CD4-positive, alpha-beta T cell treated with Interleukin-12 subunit alpha and Interleukin-12 subunit beta, for 1 hour (primary cell): ENCODE measurements at places on chromosomes 2 and 18.
A peak's percentile ranks its signal among the peaks of the same experiment; 100 is the strongest.

- DNase-seq, result no peak
Observed at GRCh38 chr18:63440219-63440618, 17.9 kb upstream of the VPS4B start.

DNA sequence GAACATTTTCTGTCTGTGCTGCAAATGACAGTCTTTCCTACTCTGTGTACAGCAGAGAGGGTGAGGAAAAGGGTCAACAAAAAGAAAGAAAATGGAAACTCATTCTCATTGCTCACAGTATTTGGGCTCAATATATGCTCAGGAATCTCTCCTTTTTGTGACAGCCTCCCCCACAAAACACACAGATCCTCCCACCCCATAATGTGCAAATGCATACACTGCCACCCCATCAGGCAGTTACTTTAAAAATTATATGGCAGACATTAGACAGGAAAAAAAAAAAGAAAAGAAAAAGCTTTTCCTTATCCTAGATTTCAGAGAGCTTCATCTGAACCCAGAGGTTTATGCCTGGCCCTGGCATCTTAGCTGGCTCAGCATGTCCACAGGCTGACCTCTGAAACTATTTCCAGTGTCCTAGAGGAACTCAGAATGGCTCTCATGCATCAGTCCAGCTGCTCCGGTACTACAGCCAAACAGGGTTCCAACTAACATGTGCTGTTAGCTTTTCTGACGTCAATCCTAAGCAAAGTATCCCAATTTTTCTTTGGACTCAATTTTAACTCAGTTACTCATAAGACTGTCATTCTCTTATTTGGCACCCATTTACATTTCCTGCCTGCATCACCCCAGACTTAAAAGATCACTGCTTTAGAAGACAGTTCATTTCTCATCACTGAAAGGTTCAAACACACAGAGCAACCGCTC lies 105.9 kb downstream of the RBMS1 start:
- no peak for DNase-seq

DNA sequence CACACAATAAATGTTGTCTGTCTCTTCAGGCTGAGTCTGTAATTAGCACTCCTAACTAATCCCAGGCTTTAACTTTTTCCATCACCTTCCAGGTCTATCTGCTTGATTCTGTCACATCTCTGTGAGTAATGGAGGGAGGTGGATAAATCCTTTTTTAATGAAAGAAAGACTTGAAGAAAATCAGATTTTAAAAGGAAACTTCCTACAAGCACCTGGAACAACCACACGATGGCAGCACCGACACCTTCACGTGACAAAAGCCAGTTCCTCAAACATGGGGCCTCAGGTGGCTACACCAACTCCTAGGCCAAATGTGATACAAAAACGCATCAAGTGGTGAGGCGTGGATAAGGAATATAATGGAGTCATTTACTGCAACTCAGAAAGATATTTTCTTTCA lies 41.8 kb downstream of the TGFBRAP1 start:
- peak; percentile 19 for DNase-seq

GRCh38 chr2:33111002-33111446 lies 164.3 kb downstream of the LTBP1 start:
- DNase-seq, result no peak

- DNase-seq, result no peak
Observed at GRCh38 chr2:21396252-21396651, 272.5 kb downstream of the TDRD15 start.

GRCh38 chr2:206713746-206714145 lies 4.5 kb downstream of the DYTN start:
- no peak for DNase-seq

DNA sequence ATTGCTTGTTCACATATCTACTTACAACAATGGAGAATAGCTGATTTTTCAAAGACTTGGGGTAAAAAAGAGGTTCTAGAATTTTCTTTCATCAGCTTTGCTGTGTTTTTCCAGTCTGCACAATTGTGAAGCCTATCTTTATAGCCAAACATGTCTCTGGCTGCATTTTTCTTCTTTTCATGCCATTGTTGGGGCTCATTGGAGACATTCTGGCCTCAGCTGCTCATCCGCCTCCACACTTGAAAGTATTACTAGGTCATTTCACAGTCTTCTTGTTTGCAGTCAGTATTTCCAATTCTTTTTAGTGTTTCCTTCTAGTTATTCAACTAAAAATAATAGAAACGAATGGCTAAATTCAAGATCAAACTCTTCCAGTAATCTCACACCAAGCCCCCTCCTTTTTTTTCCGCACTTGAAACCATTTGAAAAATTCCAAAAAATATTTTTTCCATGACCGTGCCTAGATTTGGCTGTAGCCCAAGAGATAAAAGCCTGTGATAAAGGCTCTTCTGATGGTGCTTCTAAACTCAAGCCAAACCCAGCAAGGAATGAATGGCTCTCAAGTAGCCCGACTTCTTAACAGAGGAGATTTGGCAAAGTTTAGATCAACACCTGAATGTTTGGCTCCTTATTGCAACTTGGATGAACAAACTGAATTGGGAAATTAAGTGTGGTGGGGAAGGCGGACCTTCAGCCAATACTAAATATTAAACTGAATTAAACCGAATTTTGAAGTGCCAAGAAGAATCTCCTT lies 103.4 kb downstream of the NRP2 start:
- DNase-seq, result no peak

- DNase-seq, result no peak
Observed at GRCh38 chr18:50133526-50133925, 61.4 kb downstream of the MYO5B start.

DNA sequence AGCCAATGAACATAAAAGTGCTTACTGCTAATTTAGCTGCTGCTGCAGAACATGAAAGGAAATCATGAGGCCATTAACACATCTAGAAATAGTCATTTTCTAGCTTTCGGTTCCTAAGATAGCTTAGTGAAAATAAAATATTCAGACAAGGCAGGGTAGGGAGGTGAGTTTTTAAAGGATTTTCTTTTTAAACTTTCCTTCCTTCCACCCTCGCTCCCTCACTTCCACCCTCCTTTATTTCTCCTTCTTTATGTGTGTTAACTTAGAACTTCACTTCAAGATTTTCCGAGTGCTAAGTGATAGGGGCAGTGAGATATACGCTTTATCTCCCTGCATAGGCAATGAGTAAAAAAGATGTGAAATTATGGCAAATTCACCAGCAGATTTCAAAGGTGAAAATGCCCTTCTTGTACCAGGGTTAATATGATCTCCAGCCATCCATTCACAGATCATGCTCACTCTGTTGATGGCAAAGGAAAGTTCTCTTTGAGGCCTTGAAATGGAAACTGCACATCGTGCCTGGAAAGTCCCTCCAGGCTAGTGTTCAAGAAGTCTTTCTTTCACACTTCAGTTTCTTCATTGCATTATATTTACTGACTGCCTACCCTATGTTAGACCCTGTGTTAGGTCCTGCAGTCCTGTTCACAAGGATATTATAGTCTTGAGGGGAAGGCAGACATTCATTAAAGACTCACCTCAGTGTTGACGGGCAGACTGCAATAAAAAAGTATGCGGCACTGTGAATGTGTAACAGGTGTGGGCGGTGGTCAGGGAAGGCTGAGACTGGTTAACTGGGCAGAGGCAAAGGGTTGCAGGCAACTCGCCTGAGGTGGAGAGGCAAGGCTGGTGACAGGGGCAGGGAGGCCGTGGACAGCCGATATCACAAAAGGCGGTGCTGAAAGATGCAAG lies 200.8 kb downstream of the PLCL1 start:
- DNase-seq, result peak; percentile 38

GRCh38 chr2:64617631-64618151 lies 36.0 kb downstream of the SERTAD2 start:
- DNase-seq, result no peak

GRCh38 chr2:72011791-72012190 lies 135.9 kb downstream of the CYP26B1 start:
- no peak for DNase-seq

DNA sequence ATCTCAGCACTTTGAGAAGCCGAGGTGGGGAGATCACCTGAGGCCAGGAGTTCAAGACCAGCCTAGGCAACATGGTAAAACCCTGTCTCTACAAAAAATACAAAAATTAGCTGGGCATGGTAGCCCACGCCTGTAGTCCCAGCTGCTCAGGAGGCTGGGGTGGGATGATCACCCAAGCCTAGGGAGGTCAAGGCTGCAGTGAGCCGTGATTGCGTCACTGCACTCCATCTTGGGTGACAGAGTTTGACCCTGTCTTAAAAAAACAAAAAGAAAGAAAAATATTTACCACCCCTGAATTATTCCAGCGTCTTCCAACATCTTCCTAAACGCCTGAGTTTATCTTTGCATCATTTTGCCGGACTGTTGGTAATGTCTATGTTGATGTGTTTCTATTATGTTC lies 6.2 kb upstream of the IGFBP5 start:
- DNase-seq, result no peak

- DNase-seq, result no peak
Observed at GRCh38 chr2:67320861-67321587, 76.1 kb upstream of the ETAA1 start.

DNA sequence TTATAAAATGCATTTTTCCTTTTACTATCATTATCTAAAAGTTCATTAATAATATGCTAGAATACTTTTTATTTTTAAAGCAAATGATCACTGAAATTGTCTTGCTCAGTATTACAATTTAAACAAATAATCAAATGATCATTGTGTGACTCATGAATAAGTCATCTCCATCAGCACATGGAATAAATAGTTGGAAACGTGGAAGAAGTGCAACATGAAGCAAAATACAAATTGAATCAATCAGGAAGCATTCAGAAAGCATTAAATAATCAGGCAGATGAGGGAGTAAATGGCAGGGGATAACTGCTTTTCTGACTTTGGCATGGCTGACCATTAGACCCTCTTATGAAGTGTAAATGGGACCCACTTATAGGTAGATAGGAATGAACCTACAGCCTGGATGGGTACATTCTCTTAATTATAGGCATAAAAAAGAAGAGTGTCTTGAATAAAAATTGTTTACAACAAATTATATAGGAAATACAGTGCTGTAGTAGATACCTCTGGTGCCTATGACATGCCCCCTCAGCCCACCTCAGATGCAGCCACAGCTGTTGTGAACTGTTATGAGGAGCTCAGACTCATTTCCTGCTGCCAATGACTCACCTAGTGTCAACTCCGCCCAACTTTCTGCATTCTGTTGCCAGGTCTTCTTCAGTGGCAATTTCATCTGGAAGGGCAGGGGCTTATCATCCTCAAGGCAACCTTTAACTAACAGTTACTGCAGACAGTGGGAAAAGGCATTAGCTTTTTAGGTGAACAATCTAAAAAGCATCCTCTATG lies 936.0 kb downstream of the TRIB2 start:
- DNase-seq, result no peak

DNA sequence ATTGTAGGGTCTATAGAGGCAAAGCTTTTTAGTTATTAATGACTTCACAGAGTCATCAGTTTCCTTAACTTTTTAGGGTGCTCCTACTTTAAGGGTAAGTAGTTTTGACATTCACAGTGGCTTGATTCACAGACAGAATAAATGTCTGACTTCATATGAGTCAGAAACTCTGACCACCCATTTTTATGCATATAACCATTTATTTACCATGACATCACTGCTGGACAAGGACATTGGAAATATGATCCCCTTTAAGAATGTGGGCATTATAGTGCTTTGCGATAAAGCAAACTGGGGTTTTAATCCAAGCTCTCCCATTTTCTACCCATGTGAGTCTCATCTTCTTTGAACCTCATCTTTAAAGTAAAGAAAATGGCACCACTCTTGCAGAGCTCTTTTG lies 162.0 kb upstream of the MC4R start:
- DNase-seq, result no peak

- no peak for DNase-seq
Observed at GRCh38 chr2:97617911-97618310, 28.0 kb upstream of the COX5B start.

- no peak for DNase-seq
Observed at GRCh38 chr2:147430408-147430807, 414.4 kb upstream of the ACVR2A start.

- DNase-seq, result no peak
Observed at GRCh38 chr2:208142925-208143799, 2.8 kb downstream of the CRYGB start.

DNA sequence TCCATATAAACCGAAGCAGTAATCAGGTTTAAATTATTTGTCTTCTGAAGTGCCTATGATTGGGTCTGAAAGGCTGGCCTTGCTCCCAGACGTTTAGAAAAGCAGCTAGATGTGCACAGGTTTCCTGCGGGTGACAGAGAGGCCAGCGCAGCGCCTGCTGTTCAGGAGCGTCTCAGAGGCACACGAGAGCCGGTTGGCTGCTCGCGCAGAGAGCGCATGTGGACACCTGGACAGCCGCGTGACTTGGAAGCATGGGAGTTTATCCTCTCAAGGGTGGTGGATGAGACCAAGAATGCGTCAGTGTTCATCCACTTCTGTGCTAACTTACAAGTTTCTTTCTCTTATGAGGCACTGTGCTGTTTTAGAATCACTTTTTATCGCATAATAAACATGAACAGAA lies 303.7 kb downstream of the PTGR3 start:
- no peak for DNase-seq
